Activated CD4-positive, alpha-beta T cell treated with anti-CD3 and anti-CD28 coated beads, Interleukin-2, amount 10 ng/mL, durations not matched to agents 24 days and 14 days (primary cell): ENCODE measurements at places on chromosomes 3 and 15. TPM values are rescaled to one million over a fixed set of nuclear protein-coding genes. Genes with fewer than 3 reads are reported as not detected.

The CALML4 gene
- total RNA-seq: 14.6 and 16.5 TPM in 2 replicates

The STRIT1 gene
- total RNA-seq: not detected in 2 replicates

The CNTN6 gene
- total RNA-seq: not detected in 2 replicates

The FBXL2 gene
- total RNA-seq: not detected in 2 replicates

The GPR62 gene
- not detected in 2 replicates for total RNA-seq

The MKRN3 gene
- total RNA-seq: 1.5 and 2.1 TPM in 2 replicates

The GASK1A gene
- total RNA-seq: not detected in 2 replicates

The WDR49 gene
- total RNA-seq: 0.09 and 0.12 TPM in 2 replicates

The SAMD7 gene
- total RNA-seq: not detected in 2 replicates

The GP5 gene
- total RNA-seq: 0.12 and 0.26 TPM in 2 replicates

The SPINK8 gene
- not detected in 2 replicates for total RNA-seq

The AQR gene
- 47.3 and 50.2 TPM in 2 replicates for total RNA-seq

The WDR72 gene
- not detected in 2 replicates for total RNA-seq

The CA12 gene
- 0.43 and 0.63 TPM in 2 replicates for total RNA-seq

The SEMA3B gene
- 0.45 and 0.82 TPM in 2 replicates for total RNA-seq

The FETUB gene
- not detected in 2 replicates for total RNA-seq

The MAN2A2 gene
- 196 and 206 TPM in 2 replicates for total RNA-seq

The GOLGA8S gene
- total RNA-seq: 0.07 TPM in 2 replicates

The FBXO40 gene
- not detected in 2 replicates for total RNA-seq

The VGLL3 gene
- total RNA-seq: not detected in 2 replicates

The DZIP1L gene
- 0.09 TPM in 1 of 2 replicates, not detected in the other for total RNA-seq

The SST gene
- not detected in 2 replicates for total RNA-seq

The LMAN1L gene
- 0.33 and 0.36 TPM in 2 replicates for total RNA-seq

The NTRK3 gene
- total RNA-seq: 0.37 and 1.6 TPM in 2 replicates

The A4GNT gene
- not detected in 2 replicates for total RNA-seq

The TMCC1 gene
- total RNA-seq: 19.2 and 21.0 TPM in 2 replicates

The LOXL1 gene
- total RNA-seq: 0.49 and 0.88 TPM in 2 replicates

The NRROS gene
- total RNA-seq: 38.2 and 39.0 TPM in 2 replicates
